Tibial nerve (tissue), 4 donors: ENCODE measurements at places on chromosomes 4 and X. TPM values are rescaled to one million over a fixed set of nuclear protein-coding genes. Genes with fewer than 3 reads are reported as not detected.

The TMEM144 gene
- 9.9 TPM for total RNA-seq

The UGT2B17 gene
- total RNA-seq = not detected

GRCh38 chrX:23935106-23935505 is 27.3 kb downstream of the CXorf58 start:
- DNase-seq = no peak

- DNase-seq = no peak
These were observed 69.6 kb upstream of the C4orf50 start for GRCh38 chr4:6087669-6088341.

DNA sequence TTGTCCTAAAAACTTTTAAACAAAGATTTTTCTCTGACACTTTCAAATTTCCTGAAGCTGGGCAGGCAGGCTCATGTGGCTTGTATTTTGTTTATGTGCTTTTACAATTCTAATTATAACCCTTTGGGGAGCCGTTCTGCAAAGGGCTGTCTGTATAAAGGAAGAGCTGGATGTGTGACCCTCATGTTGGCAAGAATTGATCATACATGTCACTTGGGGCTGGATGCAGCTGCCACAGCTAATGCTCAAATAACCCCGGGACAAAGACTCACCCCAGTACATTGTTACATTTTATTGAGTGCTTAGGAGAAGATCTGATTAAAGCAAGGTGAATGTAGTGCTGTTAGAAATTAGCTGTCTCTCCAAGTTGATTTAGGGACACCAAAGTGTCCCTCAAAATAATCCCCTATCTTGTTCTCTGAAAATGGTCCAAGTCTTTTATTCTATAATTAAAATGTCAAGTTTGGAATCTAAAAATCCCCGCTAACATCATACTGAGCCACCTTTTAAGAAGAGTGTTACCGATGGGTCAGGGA is 13.0 kb upstream of the DAPP1 start:
- no peak for DNase-seq

GRCh38 chrX:154436374-154436982 is 476 bp upstream of the GDI1 start:
- DNase-seq = no peak
